GM18507 (cell line): ENCODE measurements at places on chromosomes 2 and 18.

GRCh38 chr2:151996243-151997003 lies 102.4 kb downstream of the CACNB4 start:
- DNase-seq, result no peak

DNA sequence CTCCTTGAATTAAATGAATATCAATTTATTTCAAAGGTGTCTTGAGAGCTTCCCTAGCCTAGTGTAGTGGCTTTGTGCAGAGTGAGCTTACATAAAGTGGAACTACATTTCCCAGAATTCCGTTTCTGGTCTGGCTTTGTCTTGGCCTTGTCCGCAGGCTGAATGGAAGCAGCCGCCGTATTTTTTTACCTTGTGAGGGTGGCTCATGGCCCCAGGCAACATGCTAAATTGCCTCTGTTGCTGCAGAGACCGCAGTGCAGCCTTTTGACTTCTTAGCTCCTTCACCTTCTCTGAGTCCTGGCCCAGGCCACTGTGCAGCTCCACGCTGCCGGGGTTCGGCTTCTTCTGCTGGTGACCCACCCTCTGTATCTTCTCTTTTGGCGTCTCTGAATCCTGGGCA lies 114.8 kb upstream of the SLC38A11 start:
- DNase-seq, result no peak

DNA sequence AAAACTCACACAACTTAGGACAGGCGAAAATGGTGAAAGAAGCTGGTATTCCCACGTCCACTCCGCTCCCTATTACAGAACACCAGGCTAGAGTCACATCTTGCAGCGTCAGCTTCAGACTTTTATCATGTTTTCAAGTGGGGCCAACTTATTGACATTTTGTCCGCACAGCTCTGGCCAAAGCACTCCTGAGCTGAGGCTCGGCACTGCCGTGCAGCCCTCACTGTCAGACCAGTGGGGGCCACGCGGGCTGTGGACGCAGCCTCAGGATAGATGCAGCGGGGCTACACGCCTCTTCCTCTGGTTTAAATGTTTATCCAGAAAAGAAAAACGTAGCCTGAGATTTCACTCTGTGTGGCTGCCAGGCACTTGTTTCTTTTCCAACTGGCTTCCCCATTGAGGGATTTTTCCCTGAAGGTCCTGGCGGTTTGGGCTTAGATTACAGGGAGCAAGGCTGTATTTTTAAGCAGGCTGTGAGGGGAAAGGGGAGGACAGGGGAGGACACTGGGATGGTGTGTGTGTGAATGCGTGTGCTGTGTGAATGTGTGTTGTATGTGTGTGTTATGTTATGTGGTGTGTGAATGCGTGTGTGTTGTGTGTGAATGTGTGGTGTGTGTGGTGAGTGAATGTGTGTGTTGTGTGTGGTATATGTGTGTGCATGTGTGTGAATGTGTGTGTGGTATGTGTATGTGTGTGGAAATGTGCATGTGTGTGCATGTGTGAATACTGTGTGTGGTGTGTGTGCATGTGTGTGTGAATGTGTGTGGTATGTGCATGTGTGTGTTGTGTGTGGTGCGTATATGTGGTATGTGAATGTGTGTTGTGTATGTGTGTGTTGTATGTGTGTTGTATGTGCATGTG lies 267.6 kb downstream of the DCDC2C start:
- DNase-seq, result no peak

DNA sequence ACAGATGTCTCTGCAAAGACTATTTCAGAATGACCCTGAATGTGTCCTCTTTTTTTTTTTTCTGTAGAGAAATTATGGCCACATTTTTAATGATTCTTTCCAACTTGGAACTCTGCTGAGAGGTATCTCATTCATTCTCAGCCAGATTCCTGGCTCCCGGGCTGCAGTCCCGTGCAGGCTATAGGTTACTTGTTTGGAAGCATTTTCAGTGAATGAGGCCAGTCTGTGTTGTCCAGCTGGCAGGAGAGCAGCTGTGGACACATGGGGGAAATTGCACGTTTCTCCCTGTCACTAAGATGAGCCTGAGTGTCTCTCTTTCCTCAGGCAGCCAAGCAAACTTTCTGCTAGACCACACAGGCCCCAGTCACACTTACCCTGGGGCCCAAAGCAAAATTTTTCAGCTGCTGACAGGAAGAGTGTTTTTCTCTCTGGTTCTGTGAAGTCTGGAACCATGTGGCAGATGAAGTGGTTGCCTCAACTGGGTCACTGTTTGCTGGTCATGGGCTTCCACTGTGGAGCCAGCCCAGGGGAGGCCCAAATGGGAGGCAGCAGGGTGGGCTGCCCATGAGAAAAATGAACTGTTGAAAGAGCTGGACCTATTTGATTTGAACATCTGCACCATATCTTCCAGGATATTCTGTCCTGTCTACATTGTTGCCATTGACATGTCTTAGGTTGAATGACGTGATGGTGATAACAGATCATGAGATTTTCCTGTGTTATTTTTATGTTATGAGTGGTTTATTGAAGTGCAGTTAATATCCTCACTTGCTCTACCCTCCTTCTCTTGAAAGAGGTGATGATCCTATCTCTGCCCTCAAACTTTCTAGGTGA lies 431.2 kb downstream of the LPIN1 start:
- no peak for DNase-seq

GRCh38 chr2:66305718-66306117 lies 129.2 kb upstream of the MEIS1 start:
- DNase-seq, result no peak

GRCh38 chr2:12223732-12224131 lies 477.3 kb downstream of the LPIN1 start:
- DNase-seq, result no peak

- peak; percentile 18 for DNase-seq
These were observed 306.1 kb downstream of the ZEB2 start for GRCh38 chr2:144213797-144214196.

- no peak for DNase-seq
These were observed 161.8 kb downstream of the AGPS start for GRCh38 chr2:177554365-177554764.

GRCh38 chr2:26438526-26438925 lies 36.8 kb downstream of the DRC1 start:
- no peak for DNase-seq

DNA sequence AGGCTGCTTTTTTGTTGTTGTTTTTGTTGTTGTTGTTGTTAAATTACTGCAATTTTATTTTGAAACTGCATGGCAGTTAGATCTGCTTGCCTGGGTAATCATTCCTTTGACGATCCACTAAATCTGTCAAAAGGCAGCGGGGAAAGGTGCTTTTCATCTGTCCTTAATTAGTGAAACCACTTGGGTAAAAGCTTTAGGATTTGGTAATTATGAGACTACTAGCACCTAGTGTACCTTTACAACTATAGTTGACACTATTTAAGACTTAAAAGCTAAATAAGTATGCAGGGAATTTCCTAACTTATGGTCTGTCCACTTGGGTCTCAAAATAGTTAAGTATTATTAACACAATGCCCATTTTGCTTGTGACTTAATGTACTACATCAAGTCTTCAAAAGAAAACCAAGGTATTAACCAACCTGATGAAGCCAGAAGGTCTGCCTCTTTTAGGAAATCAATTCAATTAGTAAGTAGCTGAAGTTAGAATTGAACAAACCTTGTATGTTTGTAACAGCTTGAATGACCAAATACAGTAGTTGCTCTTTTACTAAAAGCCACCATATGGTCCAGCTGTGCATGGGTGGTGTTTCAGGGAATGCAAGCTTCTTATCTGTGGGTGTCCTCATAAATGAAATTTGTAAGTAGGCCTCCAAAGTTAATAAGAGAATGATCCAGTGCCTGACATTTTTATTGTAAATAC lies 44.8 kb downstream of the NAB1 start:
- no peak for DNase-seq

DNA sequence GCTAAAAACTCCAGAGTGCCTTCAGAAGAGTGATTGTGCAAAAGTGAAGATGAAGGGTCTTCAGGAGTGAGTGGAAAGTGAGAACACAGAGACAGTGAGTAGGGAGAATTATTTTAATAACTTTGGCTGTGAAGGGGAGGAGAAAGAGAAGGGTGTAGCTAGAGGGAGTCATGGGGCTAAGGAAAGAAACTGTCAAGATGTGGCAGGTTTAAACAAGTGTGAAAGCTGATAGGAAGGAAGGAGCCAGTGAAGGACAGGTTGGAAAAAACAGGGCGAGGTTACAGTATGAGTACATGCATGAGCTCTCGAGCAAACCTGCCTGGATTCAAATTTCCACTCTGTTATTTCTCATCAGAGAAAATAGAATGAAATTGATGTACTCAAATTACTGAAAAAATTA lies 17.8 kb downstream of the IL1F10 start:
- DNase-seq, result no peak

- no peak for DNase-seq
These were observed 136.2 kb upstream of the RASGRP3 start for GRCh38 chr2:33340280-33340679.

DNA sequence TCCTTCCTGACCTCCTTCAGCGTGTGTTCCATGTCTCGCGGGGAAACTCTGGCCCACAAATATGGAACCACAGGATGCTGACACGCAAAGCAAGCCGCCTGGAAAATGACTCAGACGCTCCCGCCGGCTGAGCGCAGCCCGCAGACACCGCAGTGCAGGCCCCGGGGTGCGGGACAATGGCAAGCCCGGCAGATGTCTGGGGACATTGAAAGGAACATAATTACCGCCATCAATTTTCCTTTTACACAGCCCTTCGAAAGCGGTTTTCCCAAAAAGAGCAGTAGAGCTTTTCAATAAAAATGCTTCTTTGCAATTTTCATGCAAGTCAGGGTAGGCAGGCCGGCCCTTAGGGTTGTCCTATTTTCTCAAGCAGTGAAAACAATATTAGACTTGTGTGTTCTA lies 159.2 kb upstream of the SH3BP4 start:
- DNase-seq, result no peak

- no peak for DNase-seq
These were observed 27.8 kb upstream of the SERPINB12 start for GRCh38 chr18:63514326-63514725.

DNA sequence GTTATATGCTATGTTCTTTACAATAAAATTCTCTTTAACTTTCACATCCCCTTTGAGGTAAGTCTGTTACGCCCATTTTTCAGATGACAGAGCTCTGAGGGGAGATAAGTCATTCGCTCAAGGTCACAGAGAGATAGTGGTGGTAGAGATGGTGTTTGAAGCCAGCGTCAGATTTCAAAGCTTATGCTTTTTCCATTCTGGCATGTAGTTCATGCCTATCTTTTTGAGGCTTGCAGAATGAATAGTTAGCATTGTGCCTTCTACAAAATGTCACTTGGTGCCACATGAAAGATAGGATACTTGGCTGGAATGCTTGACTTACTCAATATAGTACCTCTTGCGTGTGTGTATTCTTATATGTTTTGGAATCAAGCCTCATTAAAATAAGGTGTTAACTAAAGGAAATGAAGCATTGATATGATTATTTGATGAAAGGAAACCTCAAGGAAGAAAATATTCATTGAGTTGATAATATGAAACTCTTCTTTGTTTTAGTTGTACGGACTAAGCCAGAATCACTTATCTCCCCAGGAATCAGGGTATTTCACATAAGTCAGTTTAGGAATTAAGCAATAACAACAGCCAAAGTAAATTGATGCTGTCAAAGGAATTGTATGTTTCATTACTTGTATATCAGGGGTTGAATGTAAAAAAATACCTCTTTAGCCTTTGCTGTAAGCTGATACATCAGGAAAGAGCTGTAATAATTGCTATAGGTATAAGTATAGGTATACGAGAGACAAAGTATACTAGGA lies 15.5 kb downstream of the SPATS2L start:
- DNase-seq, result no peak

- no peak for DNase-seq
These were observed 5.3 kb downstream of the LOXL3 start for GRCh38 chr2:74548285-74548899.

- no peak for DNase-seq
These were observed 233.4 kb downstream of the NDUFA10 start for GRCh38 chr2:239791526-239792404.

GRCh38 chr2:160336105-160336504 lies 136.0 kb upstream of the ITGB6 start:
- no peak for DNase-seq

- DNase-seq, result no peak
These were observed 60.6 kb downstream of the CCDC74A start for GRCh38 chr2:131588152-131588873.

GRCh38 chr2:176493909-176494308 lies 224.7 kb downstream of the MTX2 start:
- DNase-seq, result no peak

GRCh38 chr2:17805717-17806363 lies 10.4 kb upstream of the MSGN1 start:
- DNase-seq, result no peak

DNA sequence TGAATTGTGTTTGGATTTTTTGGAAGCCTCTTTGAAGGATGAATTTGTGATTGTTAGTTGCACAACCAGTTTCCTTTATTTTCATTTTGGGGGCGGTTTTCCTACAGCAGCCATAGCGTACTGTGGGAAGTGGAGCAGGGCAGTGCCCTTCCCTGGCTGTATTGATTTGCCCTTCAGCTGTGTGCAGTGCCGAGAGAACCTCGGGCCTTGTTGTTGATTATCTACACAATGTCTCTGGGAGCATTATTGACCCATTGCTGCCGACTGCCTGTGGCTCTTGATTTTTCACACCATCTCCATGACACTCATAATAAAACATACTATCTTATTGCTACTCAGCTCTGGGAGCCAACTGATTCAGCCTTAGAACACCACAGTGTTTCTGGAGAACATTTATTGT lies 162.2 kb upstream of the BOD1L2 start:
- DNase-seq, result no peak

- no peak for DNase-seq
These were observed 316.9 kb upstream of the EPAS1 start for GRCh38 chr2:45980161-45980865.

GRCh38 chr2:33343387-33343895 lies 133.0 kb upstream of the RASGRP3 start:
- no peak for DNase-seq

GRCh38 chr2:165122521-165122920 lies 81.3 kb downstream of the SCN3A start:
- no peak for DNase-seq

GRCh38 chr2:28401411-28401810 lies 8.8 kb downstream of the FOSL2 start:
- DNase-seq, result no peak

DNA sequence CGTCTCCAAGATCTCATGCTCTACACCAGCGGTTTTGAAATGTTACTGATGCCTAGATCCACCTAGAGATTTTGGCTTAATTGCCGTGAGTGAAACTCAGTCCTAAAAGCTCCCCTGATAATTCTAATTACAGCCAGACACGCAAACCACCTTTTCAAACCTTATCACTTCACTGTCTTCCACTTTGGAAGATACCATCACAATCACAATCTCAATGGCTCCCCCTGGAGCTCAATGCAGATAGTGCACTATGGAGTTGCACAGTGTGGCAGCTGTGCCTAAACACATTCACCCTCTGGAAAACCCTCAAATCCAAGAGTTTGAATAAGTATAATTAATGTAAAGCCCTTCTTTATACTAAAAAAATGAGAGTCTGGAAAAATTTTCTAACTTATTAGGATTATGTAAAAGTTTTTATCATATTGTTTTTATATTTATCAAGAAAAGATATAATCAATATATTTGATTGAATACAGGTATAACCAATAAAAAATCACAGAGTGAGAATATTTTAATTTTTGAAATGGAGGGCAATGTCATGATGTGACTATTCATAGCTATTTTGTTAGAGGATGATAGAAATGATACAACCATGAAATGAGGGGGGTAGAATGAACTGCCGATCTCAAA lies 102.9 kb upstream of the SLC8A1 start:
- DNase-seq, result no peak

- DNase-seq, result no peak
These were observed 12.4 kb downstream of the ASB1 start for GRCh38 chr2:238438856-238439849.
